ENCODE measurements at places on chromosomes 2 and 18.
A peak's percentile ranks its signal among the peaks of the same experiment; 100 is the strongest.

DNA sequence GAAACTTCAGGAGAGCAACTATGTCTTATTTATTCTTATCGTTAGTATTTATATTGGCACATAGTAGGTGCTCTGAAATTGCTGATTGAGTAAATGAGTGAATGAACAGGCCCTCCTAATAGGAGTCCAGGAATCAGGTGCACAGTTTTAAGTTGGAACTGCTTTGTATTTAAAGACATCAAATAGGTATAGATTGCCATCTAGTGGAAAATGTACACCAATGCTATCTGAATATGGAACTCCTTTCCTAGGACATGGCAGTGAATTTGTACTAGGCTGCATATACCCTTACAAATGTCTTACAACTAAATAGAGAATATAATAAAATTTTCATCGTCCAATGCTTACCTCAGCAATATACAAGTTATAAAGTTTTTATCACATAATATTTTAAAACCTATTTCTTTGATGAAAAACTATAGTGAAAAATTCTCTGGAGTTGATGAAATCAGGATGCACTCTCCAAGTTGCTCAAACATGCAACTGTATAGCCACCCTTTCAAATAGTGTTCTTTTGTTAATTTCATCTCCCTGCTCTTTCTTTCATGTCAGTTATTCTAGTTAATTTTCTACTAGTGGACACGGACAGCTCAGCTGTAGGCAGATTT lies 318.9 kb upstream of the SYT4 start:
- DNase-seq, result peak; percentile 27

- peak; percentile 53 for DNase-seq
Measured at GRCh38 chr2:120669121-120669952, 66.3 kb upstream of the GLI2 start.

DNA sequence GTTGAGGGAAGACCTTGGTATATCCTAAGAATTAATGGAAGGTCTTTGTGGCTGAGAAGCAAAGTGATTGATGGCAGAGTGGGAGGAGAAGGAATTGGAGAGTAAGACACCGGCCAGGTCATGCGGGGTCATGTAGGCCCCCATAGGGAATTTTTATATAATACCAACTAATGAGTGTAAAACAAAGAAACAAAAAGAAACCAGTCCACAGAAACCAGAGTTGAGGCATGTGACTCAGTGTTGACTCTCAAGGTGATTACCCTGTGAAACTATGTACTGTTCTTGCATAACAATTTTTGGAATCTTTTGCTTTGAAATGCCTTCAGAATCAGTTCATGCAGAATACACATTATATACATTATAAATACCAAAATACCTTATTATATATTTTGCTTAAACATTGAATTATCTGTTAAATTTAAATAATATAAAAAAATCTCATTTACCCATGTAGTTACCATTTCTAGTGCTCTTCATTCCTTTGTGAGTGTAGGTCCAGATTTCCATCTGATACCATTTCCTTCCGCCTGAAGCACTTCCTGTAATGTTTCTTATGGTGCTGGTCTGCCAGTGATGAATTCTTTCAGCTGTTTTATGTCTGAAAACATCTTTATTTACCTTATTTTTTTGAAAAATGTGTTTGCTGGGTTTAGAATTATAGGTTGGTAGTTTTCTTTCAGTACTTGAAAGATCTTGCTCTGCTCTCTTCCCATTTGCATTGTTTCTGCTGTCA lies 8.6 kb downstream of the CLIP4 start:
- peak; percentile 62 for DNase-seq

DNA sequence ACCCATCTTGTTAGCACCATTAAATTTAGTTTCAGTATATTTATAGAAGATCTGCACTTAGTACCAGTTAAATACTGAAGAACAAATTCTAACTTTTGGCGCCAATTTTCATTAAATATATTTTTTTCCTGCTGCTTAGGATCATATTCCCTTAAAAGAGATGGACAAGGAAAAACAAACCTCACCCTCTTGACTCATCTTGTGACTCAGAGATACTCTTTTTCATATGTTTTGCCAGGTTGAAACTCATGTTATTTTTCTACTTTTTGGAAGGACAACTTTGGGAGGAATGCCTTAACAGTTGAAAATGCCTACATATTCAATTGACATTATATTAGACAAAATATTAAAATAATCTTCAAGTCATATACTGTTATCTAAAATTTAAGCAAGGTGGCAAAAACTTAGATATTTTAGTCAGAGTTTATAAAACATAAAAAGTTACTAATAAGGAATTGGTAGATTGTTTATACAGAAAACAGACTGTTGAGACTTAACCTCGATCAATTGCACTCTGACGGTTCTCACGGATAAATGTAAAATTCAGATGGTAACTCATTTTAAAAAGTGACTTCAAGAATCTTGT lies 36.2 kb downstream of the PNO1 start:
- peak; percentile 21 for DNase-seq

DNA sequence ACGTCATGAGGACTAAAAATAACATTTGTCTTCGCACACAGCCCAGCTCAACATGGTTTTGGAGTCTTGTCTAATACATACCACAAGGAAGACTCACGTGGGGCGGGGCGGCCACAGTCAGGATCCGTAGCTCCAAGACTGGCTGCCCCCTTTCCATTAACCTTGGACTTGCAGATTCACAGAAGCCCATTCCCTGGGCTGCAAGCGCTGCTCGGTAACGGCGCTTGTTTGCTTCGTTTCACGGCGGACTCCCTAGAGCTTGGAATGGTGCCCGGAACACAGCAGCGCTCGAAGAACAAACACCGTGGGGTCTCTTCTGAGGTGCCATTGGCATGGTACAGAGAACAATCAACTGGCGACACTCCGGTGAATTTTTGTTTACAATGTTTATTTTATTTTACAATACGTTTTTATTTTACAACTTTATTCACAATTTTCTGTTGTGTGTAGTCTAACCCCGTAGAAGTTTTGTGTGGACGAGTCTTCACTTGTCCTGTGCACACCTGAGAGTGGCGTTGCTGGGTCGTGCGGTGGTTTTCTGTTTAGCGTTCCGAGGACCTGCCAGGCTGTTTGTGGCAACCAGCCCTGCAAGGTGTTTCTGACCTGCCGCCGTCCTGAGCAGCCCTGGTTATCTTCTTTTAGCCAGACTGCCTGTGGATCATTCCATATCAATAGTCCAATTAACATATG lies 126.5 kb downstream of the GALR1 start:
- no peak for DNase-seq

- peak; percentile 14 for DNase-seq
Measured at GRCh38 chr2:30026091-30027055, 105.0 kb upstream of the ALK start.

DNA sequence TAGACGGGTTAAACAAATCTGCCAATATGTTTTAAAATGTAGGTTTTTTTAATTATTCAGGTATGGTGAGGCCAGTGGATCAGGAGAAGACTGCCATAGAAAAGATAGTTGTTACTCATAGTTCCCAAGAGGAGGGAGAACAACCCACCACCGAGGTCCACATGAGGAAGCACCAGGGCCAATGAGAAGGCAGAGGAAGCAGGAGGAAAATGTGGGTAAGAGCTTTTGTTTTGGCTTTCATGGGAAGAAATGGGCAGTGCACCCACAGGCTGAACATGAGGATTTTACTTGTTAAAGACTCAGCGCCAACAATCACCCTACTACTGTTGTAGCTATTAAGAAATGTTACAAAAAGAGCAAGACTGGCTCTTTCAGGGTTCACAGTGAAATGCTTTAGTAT lies 191.8 kb upstream of the HNMT start:
- DNase-seq, result no peak

DNA sequence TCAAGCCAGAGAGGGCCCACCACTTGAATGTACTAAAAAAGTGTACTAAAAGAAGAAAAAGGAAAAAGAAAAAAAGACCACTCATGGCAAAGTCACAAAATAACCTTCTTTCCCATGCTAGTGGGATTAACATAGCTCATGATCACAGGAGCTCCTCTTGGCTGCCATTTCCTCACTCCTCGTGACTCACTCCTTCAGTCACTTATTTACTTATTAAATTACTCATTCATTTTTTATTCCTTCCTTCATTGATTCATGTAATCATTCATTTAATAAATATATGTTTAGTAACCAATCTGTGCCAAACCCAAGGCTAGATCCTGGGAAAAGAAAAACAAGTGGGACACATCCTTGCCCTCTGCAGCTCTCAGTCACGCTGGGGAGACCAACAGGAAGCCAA lies 300.5 kb downstream of the INSIG2 start:
- no peak for DNase-seq

GRCh38 chr18:54867131-54867530 lies 38.9 kb downstream of the RAB27B start:
- DNase-seq, result no peak

GRCh38 chr2:189639007-189639609 lies 22.2 kb upstream of the ASNSD1 start:
- peak; percentile 14 for DNase-seq

- DNase-seq, result no peak
Measured at GRCh38 chr2:190723397-190724090, 74.7 kb downstream of the NAB1 start.

- DNase-seq, result no peak
Measured at GRCh38 chr2:111194835-111195621, 74.3 kb downstream of the BCL2L11 start.

DNA sequence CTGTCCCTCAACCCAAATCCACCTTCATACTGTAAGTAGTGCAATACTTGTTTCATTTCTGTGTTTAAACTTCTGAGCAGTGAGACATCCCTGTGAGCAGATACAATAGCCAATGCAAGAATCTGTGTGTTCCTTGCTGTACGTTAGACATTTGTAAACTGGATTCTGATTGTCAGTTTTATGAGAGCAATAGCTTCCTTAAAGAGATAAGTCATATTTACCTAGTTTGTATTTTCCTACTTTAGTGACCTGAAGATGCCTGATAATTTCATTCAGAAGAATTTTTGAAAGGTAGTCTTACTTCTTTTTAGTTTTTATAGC lies 90.7 kb downstream of the DPP4 start:
- DNase-seq, result no peak

GRCh38 chr18:37570336-37570930 lies 4.8 kb upstream of the CELF4 start:
- no peak for DNase-seq

DNA sequence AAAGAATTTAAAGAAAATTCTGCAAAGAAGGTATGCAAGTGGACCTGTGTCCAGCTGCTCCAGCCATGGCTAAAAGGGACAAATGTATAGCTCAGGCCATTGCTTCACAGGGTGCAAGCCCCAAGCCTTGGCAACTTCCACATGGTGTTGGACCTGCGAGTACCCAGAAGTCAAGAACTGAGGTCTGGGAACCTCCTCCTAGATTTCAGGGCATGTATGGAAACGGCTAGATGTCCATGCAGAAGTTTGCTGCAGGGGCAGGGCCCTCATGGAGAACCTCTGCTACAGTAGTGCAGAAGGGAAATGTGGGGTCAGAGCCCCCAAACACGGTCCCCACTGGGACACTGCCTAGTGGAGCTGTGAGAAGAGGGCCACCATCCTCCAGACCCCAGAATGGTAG lies 284.0 kb upstream of the RAB6C start:
- no peak for DNase-seq

- peak; percentile 86 for DNase-seq
Measured at GRCh38 chr2:109558076-109558882, 55.5 kb downstream of the SEPTIN10 start.

DNA sequence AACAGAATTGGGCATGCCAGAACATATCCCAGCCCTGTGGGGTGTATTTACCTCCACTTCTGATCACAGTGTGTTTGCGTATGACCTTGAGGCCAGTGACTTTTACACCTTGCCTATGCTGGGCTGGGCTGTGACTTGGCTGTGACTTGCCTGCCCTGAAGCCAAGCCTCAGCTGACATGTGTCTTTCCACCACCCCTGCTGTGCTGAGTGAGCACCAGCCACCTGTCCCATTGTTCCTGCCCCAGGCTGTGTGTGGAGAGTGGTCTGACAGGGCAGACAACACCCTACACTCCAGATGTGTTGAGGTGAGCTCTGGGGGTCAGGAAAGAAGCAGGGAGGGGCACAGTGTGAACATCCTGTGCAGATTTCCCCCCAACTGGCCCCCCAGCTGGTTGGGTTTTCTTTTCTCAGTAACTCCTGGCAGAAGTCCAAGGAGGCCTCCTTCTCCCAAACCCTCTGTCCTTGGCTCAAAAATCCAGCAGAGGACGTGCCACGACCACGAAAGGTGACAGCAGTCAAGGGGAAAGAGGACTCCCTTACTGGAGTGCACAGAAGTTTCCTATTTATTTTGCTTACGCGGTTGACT lies 5.1 kb upstream of the STEAP3 start:
- peak; percentile 58 for DNase-seq

- no peak for DNase-seq
Measured at GRCh38 chr2:195021711-195022507, 635.1 kb upstream of the SLC39A10 start.

DNA sequence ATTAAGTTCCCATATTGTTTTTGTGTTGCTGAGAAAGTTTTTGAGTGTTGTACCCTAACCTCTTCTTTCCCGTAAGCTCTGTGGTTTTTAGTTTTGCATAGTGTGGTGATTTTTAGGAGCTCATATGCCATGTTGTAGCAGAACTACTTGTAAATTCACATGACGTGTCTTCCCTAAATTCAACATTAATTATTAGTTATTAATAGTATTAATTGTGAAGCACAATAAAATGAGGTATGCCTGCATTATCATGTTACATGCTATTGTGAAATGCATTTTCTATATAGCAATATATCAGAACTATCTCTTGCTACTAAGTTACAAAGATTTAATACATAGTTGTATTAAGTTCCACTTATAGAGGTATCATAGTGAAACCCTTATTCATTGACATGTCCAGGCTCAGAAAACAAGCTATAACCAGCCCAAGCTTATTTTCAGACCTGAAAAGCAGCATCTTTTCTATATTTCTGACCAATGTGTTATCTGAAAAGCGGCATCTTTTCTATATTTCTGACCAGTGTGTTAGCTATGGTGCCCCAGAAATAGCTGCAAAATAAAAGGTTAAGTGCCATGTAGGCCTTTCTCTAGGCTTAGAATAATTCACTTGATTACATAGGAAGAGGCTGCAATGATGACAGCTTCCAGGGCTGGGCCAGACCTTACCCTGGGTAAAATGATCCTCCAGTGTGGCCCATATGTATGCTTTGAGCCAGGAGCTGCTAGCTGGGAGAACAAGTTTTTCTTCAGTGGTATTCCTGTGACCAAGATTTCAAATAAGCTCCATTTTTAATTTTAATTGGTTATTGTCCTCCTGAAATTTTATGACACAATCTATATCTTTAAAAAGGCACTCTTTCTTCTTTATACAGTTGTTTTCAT lies 21.6 kb downstream of the EPAS1 start:
- DNase-seq, result no peak

- DNase-seq, result no peak
Measured at GRCh38 chr2:123453046-123453700, 571.9 kb upstream of the CNTNAP5 start.

All from LoVo (cell line).